ENCODE measurements at places on chromosomes 4 and X.
A peak's percentile ranks its signal among the peaks of the same experiment; 100 is the strongest.

DNA sequence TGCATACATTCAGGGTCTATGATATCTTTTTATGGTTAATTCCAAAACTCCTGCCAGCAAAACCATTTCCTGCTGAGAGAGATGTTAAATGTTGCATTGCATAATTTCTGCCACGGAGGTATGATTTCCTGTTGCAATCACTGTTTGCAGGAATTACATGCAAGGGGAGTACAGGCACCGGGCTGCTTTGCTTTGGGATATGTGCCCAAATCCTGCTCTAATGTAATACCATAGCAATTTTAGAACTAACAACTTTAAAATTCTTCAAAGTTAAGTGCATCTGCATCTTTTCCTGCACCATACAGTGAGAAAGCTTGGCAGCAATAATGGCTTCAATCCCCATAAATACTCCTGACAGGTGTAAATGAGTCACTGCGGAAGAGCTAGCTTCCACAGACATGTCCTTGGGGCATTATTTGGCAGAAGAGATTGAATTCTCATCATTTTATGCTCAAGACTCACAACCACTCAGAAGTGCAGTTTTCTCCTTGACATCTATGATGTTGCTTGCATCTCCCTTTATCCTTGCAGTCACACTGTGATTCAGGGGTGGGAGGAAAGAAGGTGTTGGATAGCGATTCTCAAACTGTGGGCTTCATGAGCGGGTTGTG, 29.6 kb downstream of the TRIM2 start:
- DNase-seq: no peak

- DNase-seq: no peak
Observed at GRCh38 chrX:108028854-108029253, 16.0 kb upstream of the VSIG1 start.

DNA sequence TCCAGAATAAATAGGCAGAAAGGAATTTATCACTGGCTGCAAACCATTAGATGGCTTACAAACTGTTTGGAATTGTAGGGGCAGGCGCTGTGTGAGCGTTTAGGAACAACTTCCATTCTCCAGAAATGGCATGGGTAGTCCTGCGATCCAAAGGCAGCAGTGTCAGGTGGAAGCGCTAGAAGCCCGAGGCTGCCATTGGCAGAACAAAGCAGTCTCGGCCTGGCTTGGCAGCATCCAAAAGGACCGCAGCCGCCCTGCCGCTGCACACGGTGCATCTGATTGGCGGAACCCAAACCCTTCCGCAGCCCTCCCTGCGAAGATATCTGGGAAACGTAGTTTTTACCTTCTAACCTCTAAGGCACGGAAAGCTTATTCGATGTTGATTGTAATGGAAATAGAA, 23.6 kb upstream of the YTHDC1 start:
- peak; percentile 60 for DNase-seq

- DNase-seq: no peak
Observed at GRCh38 chr4:10983885-10984640, 299.5 kb upstream of the CLNK start.

DNA sequence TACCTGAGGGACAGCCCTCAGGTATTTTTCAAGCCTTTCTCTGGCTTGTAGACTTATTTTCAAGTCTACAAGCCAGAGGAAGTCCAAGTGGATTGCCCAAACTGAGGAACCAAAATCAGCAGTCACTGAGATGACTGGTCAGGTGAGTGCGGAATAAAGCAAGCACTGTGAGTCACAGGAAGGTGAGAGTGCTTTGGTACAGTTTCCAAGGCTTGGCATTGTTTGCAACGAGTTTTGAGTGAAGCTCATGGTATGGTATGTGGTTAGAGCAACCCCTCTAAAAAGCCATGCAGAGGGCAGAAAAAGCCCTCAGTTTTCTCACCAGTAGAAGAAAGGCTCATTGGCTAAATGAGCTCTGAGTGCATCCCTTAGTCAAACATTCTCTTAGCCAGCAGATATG, 112.8 kb upstream of the EOLA2 start:
- no peak for DNase-seq

DNA sequence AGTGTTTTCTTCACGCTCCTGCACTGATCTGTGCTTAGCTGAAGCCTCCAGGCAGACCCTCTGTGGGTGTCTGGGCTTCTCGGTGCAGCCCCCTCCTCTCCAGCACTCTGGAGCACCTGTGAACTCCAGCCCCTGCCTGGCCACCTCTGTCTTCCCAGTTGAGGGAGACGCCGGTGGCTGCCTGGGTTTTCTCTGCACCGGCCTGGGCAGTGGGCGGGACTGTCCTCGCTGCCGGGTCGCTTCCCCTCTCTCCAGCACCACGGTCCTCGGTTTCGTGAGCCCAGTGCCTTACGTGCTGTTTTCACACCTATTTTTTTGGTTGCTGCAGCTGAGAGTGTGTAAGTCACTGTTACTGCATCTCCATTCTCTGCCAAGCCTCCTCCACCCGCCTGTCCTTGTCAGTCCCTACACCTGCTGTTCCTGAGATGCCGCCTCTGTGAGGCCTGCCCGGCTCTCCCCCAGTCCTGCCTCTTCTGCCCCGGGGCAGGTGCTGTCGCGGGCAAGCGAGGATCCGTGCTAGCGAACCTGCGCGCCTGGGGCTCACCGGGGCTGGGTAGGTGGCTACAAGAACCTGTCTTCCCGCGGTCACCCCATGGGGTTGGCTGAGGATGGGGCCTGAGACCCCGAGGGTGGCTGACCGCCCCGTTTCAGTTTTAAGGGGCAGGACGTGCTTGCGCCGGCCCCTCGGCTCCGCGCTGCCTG, 2.4 kb upstream of the FGFRL1 start:
- no peak for DNase-seq

DNA sequence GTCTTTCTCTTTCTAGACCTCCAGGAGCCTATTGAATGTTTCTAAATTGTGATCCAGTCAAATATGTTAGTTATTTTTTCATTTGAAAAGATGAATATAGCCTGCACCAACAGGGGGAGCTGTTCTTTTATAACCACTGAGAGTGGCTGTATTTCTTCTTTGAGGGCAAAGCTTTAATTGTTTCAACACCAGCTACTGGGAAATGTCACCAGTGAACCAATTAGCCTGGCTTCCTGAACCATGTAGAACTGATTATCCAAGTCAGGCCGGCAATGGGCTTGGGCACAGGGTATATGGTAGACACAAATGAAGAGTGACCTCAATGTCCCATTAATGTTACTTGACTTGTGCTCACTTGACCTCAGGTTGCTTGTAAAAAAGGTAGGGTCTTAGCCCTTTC, 4.8 kb upstream of the DAPP1 start:
- no peak for DNase-seq

DNA sequence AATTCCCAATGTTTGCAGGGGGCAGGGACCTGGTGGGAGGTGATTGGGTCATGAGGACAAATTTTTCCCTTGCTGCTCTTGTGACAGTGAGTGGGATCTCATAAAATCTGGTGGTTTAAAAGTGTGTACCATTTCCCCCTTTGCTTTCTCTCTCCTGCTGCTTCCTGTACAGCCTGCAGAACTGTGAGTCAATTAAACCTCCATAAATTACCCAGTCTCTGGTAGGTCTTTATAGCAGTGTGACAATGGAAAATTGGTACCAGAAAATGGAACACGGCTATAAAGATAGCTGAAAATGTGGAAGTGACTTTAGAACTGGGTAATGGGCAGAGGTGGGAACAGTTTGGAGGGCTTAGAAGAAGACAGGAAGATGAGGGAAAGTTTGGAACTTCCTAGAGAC, 108.7 kb upstream of the NPFFR2 start:
- no peak for DNase-seq

- no peak for DNase-seq
Observed at GRCh38 chrX:102930990-102931756, 5.9 kb upstream of the RAB40AL start.

- no peak for DNase-seq
Observed at GRCh38 chr4:111074523-111075114, 451.7 kb upstream of the PITX2 start.

GRCh38 chrX:107678957-107679740, 50.8 kb downstream of the PRPS1 start:
- no peak for DNase-seq

GRCh38 chr4:77052352-77052751, 23.4 kb downstream of the CCNI start:
- DNase-seq: no peak

- no peak for DNase-seq
Observed at GRCh38 chr4:123435246-123436113, 38.9 kb downstream of the SPRY1 start.

DNA sequence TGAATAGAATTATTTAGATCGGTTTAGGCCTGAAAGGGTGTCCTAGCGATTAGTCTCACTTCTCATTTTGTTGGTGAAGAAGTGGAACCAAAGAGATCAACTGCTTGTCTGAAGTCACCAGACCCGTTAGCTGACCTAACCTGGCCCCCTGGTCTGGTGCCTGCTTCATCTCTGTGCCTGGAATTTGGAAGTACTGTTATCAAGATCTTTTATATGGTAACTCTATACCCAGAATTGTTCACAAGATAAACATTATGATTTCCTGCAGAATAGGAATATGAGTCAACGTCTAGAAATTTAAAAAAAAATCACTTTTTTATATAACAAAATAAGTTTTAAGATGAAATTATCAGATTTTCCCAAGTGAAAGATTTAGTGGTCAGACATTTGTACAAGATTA, 37.2 kb downstream of the LRP2BP start:
- DNase-seq: no peak

DNA sequence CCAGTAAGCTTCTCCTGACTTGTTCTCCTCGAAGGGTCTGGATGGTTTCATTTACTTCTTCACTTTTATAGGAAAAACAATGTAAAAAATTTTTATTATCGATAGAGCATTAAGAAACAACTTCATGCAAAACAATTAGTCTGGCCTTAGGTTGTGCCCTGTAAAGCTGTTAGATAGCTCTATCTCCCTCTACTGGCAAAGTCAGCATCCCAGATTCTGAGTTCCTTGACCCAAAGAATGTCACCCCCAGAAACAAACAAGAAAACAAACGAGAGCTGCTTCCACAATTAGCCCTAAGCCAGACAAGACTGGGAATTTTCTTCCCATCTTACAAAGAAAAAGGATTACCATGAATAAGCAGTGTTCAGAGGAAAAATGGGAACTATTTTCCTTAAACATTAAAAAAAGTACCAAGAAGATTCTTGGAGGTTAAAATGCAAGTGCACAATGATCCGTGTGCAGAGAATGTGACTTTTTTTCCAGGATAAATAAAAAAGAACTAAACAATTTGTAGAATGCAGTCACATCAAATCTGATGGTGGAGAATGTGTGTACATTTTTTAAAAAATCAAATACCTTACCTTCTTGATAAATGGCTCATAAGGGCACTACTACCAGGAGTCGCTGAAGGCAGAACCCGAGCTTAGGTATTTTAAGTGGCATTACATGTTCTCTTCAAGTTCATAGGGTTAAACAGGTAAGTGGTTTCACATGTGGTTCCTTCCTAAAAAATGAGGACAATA, 293.2 kb downstream of the FBXO8 start:
- no peak for DNase-seq

DNA sequence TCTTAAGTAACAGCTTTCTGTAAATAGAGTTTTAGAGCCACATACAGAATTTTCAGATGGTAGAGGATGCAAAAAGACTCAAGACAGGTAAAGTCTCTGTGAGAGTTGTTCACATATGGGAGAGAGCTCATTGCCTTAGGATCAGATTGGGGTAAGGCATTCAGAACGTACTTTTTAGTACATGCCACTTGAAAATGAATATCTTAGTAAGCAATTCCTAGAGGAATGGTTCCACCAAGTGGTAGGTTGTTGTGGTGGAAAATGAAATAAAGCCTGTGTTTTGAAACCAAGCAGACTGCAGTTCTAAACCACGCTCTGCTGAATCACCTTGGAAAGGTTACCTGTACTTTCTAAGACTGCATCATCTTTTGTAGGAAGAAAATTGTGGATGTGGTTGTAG, 547.0 kb upstream of the LCORL start:
- no peak for DNase-seq

DNA sequence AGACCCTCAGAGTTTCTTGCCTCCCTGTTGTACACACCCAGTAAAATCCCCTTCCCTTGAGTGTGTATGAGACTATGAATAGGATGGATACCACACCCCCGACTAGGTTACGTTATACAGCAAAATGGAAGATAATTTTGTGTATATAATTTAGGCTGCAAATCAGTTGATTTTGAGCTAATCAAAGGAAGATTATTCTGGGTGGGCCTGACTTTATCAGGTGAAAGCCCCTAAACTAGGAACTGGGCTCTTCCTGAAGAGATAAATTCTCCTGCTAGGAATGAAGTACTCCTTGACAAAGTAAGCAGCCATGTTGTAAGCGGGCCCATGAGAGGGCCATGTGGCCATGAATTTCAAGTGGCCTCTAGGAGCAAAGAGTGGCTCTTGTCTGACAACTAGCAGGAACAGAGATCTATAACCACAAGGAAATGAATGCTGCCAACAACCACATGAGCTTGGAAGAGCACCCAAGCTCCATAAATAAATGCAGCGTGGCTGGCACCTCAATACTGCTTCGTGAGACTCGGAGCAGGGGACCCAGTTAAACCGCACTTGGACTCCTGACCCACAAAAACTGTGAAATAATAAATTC, 646.4 kb downstream of the IL1RAPL1 start:
- no peak for DNase-seq

GRCh38 chr4:102218656-102219055, 126.6 kb downstream of the SLC39A8 start:
- no peak for DNase-seq

GRCh38 chr4:123976285-123976684, 579.7 kb downstream of the SPRY1 start:
- DNase-seq: no peak

DNA sequence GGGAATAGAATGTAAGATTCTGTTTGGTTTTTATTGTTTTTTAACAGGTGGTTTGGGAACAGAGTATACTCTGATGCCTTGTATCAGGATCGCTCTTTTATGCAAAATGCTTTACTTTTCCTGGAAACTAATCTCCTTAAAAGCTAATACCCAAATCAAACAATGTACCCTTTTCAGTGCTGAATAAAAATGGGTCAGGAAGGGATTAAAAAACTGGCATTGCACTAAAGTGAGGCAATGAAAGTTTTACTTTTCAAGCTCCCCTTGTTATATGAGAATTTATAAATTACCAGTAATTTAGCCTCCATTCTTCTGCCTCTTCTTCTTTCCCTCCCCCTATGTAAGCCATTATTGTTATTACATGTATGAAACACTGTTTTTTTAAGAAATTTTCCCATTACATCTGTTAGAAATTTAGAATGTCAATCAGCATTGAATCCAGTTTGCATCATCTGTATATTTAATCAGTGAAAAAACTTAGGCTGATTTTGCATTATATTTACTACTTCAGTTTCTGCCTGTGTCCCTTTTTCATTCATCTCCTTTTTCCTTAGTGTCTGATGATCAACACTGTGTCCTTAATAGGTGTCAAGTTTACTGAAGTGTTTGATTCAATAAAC, 89.7 kb upstream of the NPNT start:
- DNase-seq: no peak

DNA sequence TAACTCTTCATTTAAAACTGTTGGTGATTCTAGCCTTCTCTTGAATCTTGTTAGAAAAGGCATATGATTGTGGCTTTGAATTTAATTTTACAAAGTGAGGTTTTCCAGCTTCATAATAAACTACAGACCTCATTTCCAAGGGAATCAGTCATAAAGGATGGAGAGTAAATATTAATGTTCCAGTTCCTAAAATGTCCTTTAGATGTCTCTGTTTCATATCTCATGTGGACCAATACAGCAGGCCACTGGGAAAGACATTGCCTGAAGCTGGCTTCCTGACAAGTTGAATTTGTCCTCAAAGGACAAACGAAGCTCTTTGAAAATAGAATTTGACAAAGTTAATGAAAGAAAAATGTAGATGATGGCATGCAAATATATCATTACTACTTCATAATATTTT, 125.4 kb downstream of the ZNF330 start:
- DNase-seq: no peak

- no peak for DNase-seq
Observed at GRCh38 chr4:69799337-69799736, 38.9 kb upstream of the SULT1B1 start.

GRCh38 chr4:158161551-158162354, 11.1 kb downstream of the GASK1B start:
- DNase-seq: no peak
